ENCODE measurements at places on chromosomes 5 and 9. TPM values are rescaled to one million over a fixed set of nuclear protein-coding genes. Genes with fewer than 3 reads are reported as not detected.
A peak's percentile ranks its signal among the peaks of the same experiment; 100 is the strongest.

- no peak for DNase-seq
Observed at GRCh38 chr5:87541676-87542075, 128.9 kb upstream of the CCNH start.

DNA sequence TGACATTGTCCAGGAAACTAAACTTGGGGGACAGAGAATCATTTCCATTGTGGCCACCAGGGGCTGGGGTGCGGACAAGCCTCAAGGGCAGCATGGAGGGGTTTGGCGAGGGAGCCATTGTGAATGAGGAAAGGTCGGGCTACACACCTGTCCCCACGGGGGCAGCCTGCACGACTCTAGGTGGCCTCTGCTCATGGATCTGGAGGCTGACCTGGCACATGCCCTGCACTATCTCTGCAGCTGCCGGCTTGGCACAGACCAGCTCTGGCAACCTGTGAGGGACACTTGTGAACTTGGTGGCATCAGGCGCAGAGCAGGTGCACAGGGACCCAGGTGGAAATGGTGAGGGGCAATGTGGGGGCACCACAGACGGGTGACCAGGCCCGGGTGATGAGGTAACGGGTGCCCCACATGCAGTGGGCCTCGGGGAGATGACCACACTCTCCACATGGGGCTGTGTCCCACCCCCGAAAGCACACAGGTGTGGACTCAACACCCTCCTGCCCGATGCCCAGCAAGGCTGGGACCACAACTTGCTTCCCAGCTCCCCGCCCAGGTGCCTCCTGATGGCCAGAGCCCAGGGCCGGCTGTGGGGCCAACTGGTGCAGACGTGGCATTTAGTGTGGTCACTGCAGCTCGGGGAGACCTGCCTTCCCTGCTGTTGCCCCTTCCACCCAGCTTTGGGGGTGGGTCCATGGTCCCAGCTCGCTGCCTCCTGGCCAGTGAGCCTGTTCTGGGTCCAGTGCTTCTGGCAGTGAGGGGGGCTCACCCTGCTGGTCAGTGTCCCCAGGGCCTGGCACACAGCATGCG, 60.9 kb upstream of the UBAC1 start:
- no peak for DNase-seq

DNA sequence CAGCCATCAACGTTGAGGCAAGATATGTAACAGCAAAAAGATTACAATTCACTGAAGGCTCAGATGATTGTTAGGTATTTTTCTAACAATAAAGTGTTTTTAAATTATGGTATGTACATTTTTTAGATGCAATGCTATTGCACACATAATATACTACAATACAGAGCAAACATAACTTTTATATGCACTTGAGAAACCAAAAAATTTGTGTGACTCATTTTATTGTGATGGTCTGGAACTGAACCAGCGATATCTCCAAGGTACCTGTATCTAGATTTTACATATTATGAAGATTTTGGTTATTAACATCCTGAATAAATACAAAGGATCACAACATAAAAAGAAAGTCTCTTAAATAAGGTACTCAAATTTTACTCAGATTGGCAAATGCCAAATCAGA, 41.3 kb downstream of the TBCA start:
- no peak for DNase-seq

- no peak for DNase-seq
Observed at GRCh38 chr9:134616341-134616740, 25.3 kb upstream of the COL5A1 start.

DNA sequence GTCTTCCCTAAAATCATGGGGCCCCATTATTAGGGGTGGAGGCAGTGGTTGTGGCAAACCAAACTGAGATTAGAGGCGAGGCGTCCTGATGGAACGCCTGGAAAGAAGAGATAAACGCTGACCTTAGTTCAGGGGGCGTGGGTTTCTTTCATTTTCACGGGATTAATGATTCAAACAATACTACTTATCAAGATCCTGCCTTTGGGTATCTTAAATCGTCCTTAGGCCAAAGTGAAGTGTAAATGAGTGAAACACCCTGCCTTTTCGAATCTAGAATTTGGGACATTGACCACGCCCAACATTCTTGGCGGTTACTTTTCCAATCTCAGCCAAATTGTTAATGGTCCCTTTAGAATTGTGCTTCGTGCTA, 1.0 kb upstream of the UBTD2 start:
- DNase-seq: peak; percentile 3

DNA sequence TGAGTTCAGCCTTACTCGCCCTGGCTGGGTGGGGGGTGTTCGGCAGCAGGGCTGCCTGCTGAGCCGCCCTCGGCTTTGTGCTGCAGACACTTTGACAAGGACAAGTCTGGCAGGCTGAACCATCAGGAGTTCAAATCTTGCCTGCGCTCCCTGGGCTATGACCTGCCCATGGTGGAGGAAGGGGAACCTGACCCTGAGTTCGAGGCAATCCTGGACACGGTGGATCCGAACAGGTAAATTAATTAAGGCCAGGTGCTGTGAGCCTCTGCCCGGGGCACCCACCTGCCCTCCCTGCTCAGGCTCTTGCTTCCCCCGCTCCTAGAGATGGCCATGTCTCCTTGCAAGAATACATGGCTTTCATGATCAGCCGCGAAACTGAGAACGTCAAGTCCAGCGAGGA, 24.2 kb downstream of the DYNC2I2 start:
- peak; percentile 43 for DNase-seq

- no peak for DNase-seq
Observed at GRCh38 chr9:88932766-88933165, 58.5 kb upstream of the S1PR3 start.

DNA sequence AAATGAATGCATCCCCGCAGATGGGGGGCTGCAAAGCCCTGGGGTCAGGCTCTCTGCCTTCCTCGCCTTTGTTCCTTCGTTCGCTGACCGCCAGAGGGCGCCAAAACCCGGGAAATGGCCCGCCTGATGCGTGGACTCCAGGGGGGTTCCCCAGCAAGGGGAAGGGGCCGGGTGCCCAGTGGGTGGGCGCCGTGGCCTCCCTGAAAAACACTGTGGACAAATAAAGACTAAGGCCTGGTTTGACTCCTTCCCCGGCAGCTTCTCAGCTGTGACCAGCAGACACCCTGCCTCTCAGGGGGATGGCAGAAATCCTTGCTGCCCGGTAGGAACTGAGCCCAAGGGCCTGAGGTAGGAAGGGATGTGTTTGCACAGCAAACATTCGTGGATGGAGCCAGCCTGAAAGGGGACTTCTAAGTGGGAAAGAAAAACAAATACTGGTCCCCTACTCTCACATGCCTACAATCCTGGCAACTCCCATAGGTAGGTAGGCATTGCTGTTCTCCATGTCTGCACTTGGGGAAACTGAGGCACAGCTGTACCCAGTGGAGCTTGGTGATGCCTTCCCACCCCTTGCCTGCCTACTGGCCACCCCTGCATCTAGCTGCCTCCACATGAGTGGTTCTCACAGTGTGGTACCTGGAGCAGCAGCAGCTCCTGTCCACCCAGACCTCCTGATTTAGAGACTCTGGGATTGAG, 57.7 kb downstream of the DUSP1 start:
- peak; percentile 73 for DNase-seq

GRCh38 chr9:1869843-1870242, 145.3 kb upstream of the SMARCA2 start:
- DNase-seq: peak; percentile 8

DNA sequence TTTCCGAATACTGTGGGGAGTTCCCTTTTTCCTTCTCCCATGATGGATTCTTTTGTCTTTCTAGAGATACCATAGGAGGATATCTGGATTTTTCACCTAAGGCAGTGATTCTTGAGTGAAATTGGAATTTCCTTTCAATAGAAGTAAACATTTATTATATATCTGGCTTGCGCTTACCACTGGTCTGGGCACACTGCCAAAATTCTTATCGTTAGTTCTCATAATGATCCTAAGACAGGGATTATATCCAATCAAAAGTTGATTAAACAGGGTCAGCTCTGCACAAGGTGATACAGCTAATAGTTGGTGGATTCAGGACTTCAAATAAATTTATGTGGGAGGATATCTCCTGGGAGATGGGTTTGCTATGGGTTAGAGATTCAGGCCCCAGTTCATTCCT, 9.6 kb downstream of the TLE4 start:
- no peak for DNase-seq

DNA sequence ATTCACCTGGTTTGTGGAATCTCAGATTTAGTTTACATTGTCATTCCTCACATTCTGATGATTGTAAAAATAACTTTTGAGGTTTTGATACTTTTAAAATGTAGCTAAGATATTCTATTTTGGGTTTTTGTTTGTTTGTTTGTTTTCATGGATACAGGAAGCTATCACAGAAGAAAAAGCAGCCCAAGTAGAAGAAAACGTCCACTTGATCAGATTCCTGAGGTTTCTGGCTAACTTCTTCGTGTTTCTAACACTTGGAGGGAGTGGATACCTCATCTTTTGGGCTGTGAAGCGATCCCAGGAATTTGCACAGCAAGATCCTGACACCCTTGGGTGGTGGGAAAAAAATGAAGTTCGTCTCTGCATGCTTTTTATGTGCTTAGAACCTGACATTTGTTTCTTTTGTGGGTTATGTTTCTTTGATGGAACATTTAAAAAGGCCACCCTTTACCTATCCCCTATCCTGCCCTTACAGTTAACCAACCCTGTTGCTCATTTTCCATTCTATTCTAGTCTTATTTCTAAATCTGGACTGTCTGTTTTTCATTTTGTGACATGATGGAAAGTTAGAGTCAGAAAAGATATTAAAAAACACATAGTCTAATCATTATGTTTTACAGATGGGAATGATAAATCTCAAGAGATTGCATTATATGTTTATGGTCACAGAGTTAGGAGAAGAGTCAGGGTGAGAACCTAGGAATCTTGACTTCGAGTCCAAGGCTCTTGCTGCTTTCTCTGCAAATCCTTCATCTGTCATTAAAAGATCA, 163.7 kb downstream of the ALDH1A1 start:
- no peak for DNase-seq

DNA sequence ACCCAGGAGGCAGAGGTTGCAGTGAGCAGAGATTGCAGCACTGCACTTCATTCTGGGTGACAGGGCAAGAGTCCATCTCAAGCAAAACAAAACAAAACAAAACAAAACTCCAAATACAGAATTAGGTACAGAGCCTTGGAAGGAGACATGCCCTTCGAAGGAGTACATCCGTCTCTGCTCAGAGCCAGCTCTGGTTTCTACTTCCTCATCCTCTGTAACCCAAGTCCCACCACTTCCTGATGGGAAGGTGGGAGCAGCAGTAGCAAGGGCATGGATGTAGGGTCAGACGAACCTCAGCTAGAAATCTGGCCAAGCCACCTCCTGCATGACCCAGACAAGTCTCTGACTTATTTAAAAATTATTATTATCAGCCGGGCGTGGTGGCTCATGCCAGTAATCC, 16.5 kb upstream of the STXBP1 start:
- DNase-seq: no peak

DNA sequence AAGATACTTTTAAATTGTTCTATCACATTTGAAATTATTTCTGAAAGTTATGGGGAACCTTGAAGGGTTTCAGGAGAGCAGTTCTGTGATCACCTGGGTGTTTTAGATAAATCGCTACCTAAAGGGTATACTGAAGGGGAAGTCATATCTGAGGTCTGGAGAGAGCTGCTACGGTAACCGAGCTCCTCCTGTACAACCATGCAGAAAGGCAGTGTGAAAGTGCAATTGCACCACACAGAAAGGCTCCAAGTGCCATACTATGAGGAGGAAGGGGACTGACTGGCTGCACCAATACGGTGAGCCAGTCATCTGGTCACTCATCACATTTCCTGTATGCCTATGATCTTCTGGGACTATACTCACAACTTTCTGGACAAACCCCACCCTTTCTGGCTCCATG, 241.4 kb upstream of the SLC24A2 start:
- DNase-seq: no peak

DNA sequence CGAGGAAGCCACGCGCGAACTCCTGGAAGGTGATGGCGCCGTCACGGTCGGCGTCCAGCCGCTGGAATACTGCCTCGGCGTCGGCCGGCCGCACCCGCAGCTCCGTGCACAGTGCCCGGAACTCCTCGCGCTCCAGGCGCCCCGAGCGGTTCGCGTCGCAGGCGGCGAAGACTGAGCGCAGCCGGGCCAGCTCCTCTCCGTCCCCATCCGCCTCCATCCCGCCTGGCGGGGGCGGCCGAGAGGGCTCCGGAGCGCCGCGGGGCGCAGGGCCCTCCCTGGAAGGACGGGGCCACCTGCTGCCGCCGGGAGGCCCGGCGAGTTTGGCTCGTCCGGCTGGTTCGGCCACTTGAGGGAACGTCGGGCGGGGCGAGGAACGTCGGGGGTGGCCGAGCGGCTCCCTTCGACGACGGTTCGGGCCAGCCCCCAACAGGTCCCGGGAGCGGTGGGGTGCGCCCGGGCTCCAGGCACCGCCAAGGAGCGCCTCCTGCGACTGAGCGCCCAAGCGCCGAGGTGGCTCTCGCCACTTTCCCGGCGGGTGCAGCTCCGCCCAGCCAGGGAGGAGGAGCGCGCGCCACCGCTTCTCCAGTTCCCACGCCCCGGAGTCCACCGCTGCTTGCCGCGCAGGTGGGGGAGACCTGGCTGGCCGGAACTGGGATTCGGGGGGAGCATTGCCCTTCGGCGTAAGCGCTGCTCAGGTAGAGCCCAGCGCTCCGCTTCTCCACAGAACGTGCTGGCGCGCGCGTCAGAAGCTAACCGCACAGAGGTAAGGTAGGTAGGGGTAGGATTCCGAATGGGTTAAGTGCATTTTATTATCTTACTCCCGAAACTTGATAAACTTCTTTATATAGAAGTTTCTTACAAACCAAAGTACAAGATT, at the start of gene RASEF:
RASEF (minus strand) TSS at position 492 of the 877 bp plus-strand sequence; CDS start at position 217, 275 bp downstream.
- DNase-seq: no peak

DNA sequence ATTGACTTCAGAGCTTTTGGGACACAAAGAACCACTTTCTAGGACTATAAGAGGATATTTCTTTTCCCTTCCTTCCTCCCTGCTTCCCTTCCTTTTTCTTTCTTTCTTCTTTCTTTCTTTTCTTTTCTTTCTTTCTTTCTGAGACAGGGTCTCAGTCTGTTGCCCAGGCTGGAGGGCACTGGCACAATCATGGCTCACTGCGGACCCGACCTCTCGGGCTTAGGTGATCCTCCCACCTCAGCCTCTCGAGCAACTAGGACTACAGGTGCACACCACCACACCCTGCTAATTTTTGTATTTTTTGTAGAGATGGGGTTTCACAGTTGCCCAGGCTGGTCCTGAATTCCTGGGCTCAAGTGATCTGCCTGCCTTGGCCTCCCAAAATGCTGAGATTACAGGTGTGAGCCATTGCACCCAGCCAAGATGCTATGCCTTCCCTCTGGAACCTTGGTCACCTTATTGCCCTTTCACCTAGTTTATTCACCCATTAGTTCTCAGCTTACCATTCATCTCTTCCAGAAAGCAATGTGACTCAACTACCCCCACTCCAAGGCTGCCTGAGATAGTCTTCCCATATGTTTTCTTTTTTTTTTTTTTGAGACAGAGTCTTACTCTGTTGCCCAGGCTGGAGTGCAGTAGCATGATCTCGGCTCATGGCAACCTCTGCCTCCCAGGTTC, 10.1 kb downstream of the PLIN2 start:
- no peak for DNase-seq

Gene IFNB1
- not detected for total RNA-seq

Gene TOR4A
- total RNA-seq: 3.9 TPM

Gene TAF11L5
- not detected for total RNA-seq

Gene ZNF454
- not detected for total RNA-seq

Gene PCDHB9
- not detected for total RNA-seq

Gene PCDHA9
- not detected for total RNA-seq
